ENCODE measurements at places on chromosomes 11 and 22.

GRCh38 chr22:29393019-29393608 is 4.7 kb upstream of the AP1B1 start:
- no peak for DNase-seq

DNA sequence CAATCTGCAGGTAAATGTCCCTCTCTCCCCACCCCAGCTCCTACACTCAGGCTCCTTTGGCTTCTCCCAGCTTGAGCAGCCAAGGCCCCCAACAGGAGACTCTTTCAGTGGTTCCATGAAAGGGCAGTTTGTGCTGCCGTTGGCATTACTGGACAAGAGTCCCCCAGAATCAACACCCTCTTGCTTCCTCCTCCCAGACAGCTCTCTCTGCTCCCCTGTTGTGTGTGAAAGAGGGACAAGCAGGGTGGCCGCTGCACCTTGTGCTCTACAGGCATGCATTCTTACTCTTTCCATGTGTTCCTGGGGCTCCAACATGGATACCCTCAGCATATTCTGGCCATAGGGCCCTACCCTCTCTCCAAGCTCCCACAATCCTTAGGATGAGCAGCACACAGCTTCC is 48.7 kb downstream of the P4HA3 start:
- no peak for DNase-seq

DNA sequence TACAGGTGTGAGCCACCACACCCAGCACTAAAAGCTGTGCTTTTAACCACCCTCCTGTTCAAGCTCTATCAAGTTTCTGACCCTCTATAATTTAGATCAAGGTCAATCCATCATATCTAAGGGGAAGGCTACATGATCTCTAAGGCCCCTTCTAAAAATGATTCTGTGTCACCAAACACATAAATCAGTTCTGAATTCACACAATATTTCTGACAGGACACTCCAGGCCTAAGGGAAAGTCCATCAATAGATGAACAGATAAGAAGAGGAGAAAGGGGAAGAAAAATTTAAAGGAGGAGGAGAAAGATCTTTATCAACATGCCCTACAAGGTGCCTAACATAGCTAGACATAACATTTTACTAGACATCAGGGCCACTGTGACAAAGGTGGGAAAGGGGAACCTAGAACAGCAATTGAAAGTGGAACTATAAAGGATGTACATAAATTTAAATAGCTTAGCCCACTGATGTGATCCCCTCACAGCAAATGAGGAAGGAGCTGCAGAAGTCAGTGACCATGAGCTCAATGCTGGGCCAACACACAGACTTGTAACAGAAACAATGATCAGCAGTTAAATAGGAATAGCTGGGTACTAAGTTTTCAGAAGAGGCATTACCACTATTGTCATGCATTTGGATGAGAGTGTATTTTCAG is 4.7 kb downstream of the PRCP start:
- no peak for DNase-seq

DNA sequence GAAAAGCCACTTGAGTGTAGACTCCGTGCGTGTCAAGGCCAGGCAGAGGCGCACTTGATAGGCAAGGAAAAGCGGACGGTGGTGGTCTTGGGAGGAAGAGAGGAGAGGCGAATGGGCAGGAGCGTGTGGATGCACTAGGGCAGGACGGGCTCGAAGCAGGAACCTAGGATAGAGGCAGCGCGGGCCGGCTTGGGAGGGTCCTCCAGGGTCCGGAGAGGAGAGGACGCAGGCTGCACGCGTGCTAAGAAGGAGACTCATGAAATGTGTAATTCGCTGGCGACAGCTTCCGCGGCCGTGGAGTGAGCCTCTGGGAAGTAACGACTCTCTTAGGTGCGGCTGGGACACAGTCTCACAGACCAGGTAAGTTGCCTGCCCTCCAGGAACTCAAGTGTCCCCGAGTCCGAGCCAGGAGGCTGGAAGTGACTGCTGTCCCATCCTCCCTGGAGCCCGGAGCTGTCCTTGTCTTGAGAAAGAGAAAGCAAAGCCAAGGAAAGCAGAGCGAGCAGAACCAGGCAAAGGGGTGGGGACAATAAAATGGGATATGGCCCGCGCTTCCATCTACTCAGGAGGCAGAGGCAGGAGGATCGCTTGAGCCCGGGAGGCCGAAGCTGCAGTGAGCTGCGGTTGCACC is 874 bp upstream of the IL17RA start:
- DNase-seq, result no peak

DNA sequence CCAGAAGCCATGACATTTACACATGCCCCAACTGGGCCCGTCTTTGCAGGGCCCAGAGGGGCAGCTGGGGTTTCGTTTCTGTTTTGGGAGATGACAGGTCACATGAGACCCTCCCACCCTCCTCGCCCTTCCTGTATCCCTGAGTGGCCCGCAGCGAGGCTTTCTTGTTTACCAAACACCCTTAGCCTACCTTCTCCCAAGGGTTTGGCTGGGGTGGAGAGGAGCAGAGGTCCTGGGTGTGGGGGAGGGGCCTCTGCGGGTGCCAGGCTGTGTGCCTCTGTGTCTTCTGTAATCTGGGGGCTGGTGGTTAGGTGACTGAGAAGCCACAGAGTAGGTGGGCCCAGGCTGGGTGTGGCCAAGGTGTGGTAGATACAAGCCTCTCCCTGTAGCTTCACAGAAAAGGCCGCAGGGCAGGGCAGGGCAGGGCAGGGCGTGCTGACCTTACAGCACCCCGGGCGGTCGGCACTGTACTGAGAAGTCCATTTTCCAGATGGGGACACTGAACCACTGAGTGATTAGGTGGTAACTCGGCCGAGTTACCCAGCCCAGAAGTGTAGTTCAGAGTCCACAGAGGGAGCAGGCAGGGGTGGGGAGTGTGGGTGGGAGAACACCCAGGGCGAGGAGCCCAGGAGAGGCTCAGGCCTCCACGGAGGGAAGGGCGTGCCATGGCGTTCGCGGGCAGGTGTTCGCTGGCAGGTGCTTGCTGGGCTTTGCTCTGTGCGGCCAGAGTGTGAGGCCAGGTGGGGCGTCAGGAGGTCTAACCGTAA is 8.7 kb downstream of the PRR5 start:
- DNase-seq, result no peak

- DNase-seq, result no peak
These were observed 139.2 kb downstream of the MAML2 start for GRCh38 chr11:96203567-96204365.

GRCh38 chr11:64620381-64620971 is 29.5 kb downstream of the SLC22A12 start:
- peak; percentile 23 for DNase-seq

DNA sequence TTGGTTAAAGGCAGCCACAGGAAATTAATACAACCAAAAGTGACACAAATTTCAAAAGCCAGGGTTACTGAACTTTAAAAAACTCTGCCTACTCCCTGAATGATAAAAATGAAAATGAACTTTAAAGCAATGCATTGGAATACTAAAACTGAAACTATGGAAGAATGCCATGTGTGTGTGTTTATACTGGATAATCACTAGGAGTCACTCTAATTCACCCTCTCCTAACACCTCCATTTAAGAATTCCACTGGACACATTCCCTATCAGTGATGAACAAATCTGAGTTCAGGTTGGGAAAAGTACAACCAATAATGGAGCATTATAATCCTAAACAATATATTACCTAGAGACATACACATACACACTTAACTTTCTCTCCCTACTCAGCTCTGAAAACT is 27.5 kb upstream of the PLAAT3 start:
- no peak for DNase-seq

GRCh38 chr11:3914805-3915204 is 59.3 kb downstream of the STIM1 start:
- DNase-seq, result no peak

- peak; percentile 32 for DNase-seq
These were observed at the start of gene SLCO2B1 for GRCh38 chr11:75150879-75151278. TSS of gene SLCO2B1 (plus strand) at chr11:75151107. CDS start at chr11:75151382, 275 bp downstream.

DNA sequence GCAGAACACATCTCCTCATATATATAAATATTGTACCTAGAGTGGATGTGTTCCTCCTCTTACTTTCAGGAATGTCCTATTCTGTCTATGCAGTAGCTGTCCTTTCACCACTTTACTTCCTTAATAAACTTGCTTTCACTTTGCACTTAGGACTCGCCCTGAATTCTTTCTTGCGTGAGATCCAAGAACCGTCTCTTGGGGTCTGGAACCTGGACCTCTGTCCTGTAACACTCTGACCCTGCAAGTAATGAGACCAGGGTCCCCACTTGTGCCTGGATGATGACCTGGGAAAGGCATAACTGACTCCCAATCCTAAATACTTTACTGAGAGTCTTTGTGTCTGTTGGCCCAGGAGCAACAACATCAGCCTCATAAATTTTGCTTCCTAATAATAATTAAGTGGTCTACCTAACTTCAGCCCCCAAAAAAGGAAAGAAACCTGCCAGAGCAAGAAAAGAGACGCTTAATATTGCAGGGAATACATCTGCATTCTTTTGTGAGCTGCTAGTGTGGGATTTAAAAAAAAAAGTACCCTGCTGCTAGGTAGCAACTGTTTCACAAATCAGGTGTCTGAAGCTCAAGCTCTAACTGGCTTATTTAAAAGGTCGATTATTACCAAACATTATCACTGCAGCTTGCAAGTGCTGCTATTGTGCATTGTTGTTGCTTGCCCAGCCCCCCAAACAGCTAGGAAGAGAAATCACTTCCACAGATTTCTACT is 69.3 kb downstream of the FAM168A start:
- DNase-seq, result no peak

DNA sequence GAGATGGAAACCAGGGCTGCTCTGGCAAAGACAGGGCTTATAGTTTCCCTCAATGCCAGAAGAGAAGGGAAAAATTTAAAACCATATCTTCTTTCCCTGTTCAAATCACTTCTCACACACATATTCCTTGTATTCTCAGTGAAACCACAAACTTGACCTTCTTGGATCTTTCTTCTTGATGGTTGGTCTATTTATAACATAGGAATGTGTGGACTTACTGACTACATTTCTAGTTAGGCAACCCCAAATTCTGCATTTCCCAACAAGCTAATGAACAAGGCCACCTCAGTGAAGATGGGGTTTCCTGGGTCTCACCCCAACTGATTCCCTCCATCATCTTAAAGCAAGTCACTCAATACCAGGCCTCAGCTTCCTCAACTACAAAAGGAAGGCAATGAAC is 3.8 kb upstream of the QSER1 start:
- no peak for DNase-seq

DNA sequence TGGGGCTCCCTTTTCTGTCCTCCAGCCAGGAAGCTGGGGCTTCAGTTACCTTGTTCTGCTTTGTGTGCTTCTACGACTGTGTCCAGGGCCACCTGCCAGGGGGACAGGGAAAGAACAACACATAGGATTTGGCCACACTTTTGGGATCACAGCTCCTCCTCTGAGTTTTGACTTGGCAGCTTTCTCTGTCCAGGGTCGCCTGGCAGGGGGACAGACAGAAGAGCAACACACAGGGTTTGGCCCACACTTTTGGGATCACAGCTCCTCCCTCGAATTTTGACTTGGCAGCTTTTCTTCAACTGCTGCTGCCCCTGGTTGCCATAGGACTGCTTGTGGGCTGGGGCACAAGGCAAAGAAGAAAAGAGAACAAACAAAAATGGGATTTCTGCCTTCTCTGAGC is 19.1 kb downstream of the INCENP start:
- no peak for DNase-seq

GRCh38 chr11:69831985-69832384 is 12.8 kb upstream of the FGF3 start:
- DNase-seq, result no peak

DNA sequence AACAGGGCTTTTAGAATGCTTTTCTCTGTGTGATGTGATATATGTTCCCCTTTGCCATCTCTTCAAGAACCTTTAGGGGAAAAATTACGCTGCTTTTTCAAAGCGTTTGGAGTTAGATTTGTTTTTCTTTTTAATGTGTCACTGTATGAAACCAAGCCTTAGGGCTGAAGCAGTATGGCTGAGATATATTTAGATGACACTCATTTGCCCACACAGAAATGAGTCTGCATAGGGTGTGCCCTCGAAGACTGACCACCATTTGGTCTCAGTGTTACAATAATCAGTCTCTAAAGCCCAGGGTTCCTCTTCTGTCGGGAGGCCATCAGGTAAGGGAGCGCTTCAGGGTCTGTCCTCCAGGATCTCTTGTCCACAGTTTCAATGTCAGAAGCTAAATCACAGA is 213.0 kb upstream of the NCAM1 start:
- no peak for DNase-seq

GRCh38 chr11:129732941-129733340 is 82.7 kb upstream of the TMEM45B start:
- no peak for DNase-seq

- DNase-seq, result no peak
These were observed 44.7 kb upstream of the TTC12 start for GRCh38 chr11:113269636-113270035.

DNA sequence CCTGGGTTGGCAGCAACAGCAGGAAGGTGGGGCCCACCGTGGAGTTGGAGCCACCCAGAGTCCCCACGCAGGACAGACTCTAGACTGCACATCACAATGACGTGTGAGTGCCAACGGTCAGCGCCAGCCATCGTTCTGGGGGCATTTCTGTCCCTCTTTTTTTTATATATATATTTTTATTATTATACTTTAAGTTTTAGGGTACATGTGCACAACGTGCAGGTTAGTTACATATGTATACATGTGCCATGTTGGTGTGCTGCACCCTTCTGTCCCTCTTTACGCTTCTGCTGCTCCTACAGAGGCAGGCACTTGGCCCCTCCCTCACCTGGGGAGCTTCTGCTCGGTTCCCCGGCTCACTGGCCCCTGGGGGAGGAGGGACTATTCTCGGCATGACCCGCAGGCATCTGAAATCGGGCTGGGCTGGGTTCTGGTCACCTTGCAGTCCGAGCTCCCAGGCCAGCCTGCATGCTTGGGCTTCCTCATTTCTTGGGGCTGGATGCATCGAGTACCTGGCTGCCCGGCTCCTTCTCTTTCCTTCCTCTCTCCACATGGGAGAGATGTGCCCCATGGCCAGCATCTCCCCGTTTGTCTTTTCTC is 787.4 kb downstream of the TBC1D22A start:
- DNase-seq, result no peak

DNA sequence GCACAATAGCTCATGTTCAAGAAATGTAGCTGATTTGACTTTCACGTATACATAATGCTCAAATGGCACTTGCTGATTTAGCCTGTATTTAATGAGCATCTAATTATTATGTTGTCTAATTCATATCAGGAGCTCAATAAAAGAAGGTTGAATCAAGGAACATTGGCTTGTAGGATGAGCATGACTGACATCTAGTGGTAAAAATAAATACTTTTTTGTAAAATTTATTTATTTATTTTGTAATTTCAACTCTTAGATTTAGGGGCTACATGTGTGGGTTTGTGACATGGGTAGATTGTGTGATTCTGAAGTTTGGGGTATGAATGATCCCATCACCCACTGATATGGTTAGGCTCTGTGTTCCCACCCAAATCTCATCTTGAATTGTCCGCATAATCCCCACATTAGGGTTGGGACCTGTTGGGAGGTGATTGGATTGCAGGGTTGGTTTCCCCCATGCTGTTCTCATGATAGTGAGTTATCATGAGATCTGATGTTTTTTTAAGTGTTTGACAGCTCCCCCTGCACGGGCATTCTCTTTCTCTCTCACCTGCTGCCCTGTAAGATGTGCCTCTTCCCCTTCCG is 1.7 kb upstream of the OR52E5 start:
- peak; percentile 3 for DNase-seq

GRCh38 chr11:77506857-77507256 is 33.0 kb upstream of the PAK1 start:
- no peak for DNase-seq
